ENCODE measurements at places on chromosomes 12 and 14. TPM values are rescaled to one million over a fixed set of nuclear protein-coding genes. Genes with fewer than 3 reads are reported as not detected.

DNA sequence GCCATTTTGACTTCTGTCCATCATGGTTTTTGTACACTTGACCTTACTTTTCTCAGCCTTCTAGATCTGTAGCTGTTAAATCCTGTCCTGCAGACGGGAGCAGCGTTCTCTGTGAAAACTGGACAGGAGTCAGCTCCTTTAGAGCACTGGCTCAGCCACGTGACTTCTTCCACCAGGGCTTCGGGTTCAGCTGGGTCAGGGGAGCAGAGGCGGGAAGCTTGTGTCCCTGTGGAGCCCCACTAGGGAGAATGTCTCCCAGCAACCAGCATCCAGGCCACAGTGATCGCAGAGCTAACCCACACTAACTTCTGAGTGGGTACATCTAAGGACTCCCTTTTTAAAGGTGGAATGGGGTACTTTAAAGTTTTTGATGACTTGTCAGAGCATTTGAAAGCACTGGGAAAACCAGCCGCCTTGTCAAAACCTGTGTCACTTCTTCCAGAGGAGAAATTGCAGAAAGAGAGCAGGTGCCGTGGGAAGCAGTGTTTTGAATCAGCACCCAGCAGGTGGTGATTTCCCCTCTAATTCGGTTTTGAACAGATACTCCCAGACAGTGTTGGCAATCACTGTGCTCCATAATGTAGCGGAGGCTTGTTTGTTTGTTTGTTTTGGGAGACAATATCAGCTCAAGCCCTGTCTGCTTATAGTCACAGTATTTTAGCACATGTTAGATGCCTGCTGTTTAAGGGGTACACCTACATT is 17.9 kb downstream of the DERA start:
- H3K4me3 ChIP-seq: no peak overlapping the region
- peaks cover 15% of the 10 kb centered on the region for H3K4me1 ChIP-seq
- H3K36me3 ChIP-seq: no peaks in the 10 kb centered on the region

LRP1-AS gene
- polyA plus RNA-seq: not detected

- peak; percentile 28 for DNase-seq
- H3K27ac ChIP-seq: peak within 1 kb of the TSS; percentile 5
- H3K36me3 ChIP-seq: peaks cover 28% of the 10 kb centered on the region
- peaks cover 23% of the 10 kb centered on the region for H3K4me1 ChIP-seq
- peaks cover 7% of the 10 kb centered on the region for H3K27me3 ChIP-seq
- H3K4me3 ChIP-seq: peak within 1 kb of the TSS; percentile 92
These were observed at the start of gene FKBP4 for GRCh38 chr12:2794736-2795289. Gene FKBP4 (plus strand): TSS chr12:2794970. CDS start chr12:2795140, 170 bp downstream.

DNA sequence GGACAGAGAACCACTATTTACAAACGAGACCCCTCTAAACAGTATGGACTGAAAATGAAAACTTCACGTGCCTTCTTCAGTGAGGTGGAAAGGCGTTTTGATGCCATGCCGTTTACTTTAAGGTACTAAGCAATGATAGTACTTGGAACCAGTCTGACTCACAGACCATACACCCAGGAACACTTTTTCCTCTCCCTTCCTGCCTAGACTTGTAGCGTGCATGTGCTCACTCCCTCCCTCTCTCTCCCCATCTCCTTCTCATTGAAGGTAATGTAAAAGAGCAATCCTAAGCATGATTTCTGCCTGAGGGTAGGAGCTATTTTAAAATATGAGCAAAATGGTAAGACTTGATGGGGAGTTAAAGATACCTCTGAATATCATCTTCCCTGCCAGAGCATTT is 5.9 kb upstream of the RPL41 start:
- peak; percentile 75 for DNase-seq
- no peaks in the 10 kb centered on the region for H3K27me3 ChIP-seq
- H3K27ac ChIP-seq: peak overlapping the region; percentile 46
- H3K36me3 ChIP-seq: peaks cover 23% of the 10 kb centered on the region
- no peak overlapping the region for H3K4me3 ChIP-seq
